ENCODE measurements at places on chromosomes 16 and 17.

DNA sequence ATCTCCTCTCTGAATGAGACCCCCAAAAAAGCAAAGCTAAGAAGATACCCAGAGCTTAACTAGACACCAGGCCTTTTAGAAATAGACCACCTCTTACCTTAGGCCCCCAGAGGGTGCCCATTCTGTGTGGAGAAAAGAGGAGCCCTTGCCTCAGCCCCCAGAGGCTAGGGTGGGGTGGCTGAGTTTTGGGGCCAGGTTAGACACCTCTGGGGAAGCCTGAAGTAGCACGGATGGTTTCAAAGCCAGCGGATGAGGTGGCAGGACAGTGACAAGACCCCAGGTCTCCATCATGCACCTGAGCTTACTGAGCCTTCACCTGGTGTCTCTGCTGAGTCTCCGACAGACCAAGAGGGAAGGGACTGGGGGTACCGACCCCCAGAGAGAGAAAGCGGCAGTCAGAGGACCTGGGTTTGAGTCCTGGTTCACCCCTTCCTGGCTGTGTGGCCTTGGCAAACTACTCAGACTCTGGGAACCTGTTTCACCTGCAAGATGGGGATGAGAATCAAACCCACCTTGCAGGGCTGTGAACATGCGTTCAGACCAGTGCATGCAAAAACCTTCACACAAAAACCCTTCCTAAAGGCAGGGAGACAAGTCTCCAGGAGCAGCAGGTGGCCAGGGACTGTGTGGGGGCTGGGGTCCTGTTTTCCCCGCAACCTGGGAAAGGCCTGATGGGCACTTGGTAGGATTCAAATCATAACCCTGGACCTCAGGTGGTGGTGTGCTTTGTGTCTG, 7.7 kb downstream of the SCGB1C2 start:
- DNase-seq: no peak

DNA sequence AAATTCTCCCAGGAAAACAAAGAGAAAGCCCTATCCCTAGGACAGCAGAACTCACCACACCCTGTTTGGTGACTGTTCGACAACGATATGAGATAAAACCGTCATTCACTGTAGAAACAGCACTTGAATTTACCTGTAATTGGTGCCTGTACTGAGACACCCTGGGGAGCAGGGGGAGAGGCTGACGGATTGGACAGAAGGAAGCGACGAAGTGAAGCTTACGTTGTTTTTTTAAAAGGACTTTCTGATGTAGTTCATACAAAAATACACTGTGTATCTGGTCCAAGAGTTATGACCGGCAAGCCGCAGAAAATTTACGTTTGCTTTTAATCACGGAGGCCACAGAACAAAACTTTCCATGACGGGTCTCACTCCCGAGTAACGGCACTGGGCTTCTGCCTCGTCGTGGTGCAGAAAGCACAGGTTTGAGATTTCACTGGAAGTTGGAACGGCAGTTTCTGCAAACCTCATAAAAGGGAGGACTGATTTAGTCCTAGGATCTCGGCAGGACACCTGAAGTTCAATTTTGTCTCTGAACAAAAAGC, 9.7 kb downstream of the NXN start:
- no peak for DNase-seq

DNA sequence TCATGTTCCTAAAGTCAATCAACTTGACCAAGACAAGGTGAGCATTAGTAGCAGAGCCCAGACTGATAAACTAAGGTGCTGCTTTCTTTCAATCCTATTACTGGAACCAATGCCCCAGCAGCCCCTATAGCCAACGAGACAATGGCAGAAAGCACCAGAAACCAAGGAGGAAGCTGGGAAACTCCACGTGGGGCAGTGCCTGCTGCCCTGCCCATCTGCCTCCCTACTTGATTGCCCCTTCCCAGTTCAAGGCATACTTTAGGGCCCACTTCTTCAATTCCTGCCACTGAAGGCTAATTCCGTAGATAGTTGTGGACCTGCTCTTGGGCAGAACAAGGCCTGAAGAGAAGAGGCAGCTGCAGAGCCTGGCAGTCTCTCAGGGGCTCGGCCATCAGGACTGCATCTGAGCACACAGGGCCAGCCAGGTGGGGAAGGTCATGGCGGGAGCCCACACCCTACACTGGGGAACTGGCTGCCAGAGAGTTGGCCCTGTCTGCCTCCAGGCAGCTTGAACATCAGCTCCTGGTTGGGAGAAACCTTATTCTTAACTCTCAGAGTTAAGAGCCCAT, 30.9 kb downstream of the WSB1 start:
- DNase-seq: no peak

DNA sequence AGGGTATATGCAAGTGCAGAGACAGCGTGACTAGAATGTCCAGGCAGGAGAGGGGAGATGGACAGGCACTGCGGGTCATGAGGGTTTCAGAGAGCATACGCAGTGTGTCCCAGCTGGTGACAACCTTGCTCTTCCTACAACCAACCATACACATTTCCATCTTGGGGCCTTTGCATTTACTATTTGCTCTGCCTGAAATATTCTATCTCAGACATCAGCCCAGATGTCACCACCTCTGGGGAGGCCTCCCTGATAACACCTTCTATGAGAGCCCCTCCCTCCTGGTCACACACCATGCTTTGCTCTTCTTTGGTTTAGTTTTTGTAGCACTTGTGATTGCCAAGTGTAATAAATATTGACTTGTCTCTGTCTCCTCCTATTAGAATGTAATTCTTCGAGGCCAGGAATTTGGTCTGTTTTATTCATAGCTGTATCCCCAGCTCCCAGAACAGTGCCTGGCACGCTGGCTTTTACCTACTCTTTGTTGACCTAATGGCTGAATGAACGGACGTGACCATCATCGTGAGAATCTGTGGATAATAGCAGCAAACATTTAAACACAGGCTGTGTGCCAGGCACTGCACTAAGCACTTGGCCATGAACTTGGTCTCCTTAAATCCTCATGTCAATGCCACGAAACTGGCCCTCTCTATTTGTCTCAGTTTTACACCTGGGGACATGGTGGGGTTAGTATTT, 51.9 kb downstream of the PLCG2 start:
- no peak for DNase-seq

GRCh38 chr16:86319585-86320236, 190.6 kb upstream of the FOXF1 start:
- DNase-seq: no peak

GRCh38 chr16:86942151-86943051, 364.1 kb downstream of the FOXL1 start:
- DNase-seq: peak; percentile 82

DNA sequence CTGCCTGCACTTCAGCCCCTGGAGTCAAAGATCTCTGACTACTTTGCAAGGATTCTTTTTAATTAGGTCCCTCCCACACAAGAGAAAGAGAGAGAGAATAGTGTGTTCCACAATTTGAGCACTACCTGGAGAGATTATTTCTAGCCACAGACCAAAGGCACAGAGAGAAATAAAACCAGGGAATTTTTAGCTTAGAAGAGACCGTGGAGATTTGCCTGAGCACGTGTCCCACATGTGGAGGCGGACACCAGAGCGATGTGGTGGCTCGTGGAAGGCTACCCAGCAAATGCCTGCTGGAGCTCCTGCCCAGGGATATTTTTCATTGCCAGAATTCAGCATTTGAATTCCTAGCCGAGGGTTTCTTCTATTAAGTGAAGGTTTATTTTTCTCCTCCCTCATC, 50.6 kb downstream of the MGAT5B start:
- no peak for DNase-seq
